ENCODE measurements at places on chromosomes 4 and X.

DNA sequence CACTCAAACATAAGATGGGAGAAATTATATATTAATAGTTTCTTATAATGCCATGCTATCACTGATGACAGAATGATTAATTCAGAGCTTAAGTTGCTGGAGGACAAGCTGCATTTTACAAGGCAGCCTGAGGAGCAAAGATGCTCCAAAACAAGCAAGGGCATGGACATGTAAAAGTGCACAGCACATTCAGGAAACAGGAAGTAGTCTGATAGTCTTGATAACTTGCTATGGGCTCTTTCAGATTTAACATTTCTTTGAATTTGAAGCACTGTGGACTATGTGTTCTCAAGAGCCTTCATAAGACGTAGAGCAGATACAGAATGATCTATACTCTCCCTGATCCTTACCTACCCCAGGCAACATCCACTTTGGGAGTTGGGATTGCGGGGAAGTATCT lies 50.0 kb downstream of the AMMECR1 start:
- no peak for DNase-seq

- no peak for DNase-seq
Observed at GRCh38 chr4:67770422-67770821, 16.2 kb upstream of the GNRHR start.

- DNase-seq = no peak
Observed at GRCh38 chr4:99927566-99927965, 18.9 kb downstream of the DNAJB14 start.

DNA sequence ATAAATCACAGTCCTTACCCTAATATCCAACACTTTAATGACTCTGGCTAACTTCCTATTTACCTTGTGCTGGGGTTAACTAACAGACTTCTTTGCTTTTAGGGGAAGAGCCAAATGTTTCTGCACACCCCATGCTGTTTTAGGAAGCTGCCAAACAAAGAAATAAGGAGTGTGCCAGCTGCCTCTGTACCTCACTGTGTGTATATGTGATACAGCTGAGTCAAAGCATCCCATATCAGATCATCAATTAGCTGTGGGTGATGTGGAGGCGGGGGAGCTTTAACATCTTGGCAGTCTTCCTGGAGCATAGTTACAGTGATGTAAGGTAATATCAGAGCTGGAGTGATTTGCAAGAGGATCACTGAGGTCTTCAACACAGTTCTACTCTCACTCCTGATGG lies 95.4 kb downstream of the COL25A1 start:
- no peak for DNase-seq

GRCh38 chrX:134571796-134572195 lies 86.5 kb downstream of the PLAC1 start:
- no peak for DNase-seq

GRCh38 chr4:184890499-184890898 lies 64.7 kb upstream of the ACSL1 start:
- no peak for DNase-seq

- DNase-seq = no peak
Observed at GRCh38 chr4:37542706-37543105, 143.5 kb downstream of the RELL1 start.

GRCh38 chr4:22439947-22440346 lies 75.9 kb downstream of the ADGRA3 start:
- DNase-seq = no peak

DNA sequence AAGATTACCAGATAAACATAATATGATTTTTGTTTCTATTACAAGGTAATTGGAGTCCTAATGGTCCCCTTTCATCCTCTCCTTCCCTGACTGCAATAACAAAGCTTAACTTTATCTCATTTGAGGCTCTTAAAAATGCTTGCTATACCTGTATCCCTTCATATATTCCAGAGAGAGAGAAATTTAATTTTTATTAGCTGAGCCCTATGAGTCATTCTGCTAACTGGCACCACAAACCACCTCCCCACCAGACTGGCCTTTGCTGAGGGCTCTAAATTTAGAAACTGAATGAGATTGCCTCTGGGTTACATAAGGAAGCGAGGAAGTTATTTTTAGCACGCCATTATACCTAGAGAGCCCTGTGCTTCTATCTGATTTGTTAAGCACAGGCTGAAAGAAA lies 27.4 kb downstream of the CBLL2 start:
- peak; percentile 62 for DNase-seq

DNA sequence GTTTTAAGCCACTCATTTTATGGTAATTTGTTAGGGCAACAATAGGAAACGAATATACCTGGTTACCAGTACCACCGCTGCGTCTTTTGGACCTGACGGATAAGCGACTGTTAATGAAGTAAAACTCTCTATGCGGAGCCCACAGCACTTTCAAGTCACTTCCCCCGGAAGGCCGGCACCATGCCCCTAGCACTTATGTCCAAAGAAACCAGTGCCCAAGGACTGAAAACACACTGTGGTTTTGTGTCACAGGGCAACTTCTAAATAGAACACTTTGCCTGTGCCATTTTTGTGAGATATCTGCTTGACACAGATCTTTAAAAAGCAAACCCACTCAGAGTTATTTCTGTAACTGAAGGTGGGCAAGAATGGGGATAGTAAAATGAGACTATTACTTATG lies 22.7 kb downstream of the SH3KBP1 start:
- DNase-seq = no peak

GRCh38 chrX:11073381-11073780 lies 37.8 kb upstream of the HCCS start:
- DNase-seq = no peak

- no peak for DNase-seq
Observed at GRCh38 chrX:1417921-1418771, 26.2 kb upstream of the SLC25A6 start.

DNA sequence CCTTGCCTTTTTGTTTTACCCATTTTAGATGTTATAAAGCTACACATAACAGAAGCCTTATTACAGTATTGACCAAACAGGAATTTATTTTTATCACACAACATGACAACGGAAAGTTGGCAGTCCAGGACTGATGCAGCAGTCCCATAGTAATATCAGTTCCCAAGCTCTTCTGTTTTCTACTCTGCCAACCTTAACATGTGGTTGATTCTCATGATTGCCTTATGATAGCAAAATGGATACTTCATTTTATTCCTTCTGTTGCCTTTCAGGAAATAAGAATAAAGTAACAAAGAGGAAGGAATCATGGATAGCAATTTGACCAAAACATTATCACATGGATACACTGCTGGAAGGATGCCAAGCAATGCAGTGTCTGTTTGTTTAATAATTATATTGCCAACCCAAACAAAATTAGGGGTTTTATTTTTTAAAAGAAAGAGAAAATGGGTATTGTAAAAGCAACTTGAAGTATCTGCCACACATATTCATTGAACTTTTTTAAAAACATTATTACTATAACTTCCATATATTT lies 275.7 kb downstream of the STPG2 start:
- DNase-seq = no peak

DNA sequence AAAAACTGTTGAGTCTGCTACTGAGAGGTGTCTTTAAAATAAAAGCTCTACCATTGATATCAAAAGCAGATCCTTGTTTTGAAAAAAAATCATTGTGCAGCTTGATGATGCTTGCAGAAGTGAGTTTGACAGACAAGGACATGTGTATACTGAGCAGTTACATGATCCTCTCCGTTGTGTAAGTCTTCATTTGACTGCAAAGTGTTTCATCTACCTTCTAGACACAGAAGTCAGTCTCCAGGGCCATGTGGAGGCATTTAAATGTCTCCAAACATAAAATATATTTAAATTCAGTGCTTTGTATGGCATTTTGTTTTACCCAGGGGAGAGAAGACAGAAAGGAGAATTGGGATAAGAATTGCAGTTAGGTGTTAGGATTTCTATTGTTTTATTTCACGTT lies 107.8 kb upstream of the MYOZ2 start:
- no peak for DNase-seq

DNA sequence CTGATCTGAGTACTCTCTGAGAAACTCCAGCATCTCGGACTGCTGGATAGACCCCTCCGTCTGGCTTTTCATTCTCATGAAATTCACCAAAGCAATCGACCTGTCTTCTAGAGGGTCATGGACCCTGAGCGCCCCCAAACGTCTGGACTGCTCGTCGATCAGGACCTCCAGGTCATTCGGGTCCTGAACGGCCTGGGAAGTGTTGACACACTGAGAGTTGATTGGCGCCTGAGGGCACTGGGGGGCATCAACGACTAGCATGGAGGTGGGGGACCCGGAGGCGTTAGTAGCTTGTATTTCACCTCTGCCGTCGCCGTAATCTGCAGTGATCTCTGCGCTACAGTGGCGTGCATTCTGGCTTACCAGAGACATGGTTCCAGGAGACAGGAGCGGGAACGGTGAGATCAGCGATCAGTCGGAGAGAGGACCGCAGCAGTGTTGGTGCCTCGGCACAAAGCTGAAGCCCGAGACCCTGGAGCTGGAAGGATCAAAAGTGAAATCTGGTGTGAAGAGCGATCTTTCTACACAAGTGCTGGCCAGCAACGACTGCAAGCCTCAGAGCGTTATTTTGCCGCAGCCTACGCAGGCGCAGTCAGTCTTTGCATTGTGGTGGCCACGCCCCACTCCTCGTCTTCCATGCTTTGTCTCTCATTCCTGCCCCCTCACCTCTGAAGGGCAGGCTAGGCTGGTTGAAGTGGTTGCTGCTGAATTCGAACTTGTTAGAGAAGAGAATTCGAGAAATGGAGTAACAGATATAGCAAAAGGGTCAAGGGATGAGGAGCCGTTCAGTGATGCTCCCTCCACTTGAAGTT lies at the start of gene MAGEE2:
Gene MAGEE2, minus strand, starts transcription at position 575 of the 812 bp plus-strand sequence. Its CDS starts 203 bp downstream, at position 372.
- DNase-seq = peak; percentile 25

- DNase-seq = no peak
Observed at GRCh38 chr4:52659722-52660261, 691 bp upstream of the USP46 start.
